ENCODE measurements at places on chromosomes 6 and 20.

DNA sequence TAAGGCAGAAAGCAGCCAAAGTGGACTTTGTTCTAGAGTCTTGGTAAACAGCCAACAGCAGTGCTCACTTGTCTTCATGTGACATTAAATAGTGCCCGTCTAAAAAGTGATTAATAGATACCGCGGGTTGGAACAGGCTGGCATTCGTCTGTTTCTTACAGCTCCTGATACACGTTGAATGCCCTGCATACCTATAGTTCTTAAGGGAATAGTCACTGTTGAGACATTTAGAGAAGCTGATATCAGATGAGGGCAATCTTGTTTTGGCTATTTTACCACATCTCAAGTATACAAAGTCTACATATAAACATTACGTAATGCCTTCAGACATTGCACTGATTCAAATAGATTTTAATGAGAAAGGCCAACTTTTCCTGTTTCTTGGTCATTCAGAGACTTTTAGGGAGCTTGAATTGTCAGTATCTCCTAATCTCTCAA, 374.9 kb upstream of the FLRT3 start:
- DNase-seq, result no peak

GRCh38 chr6:4403828-4404227, 268.5 kb upstream of the ECI2 start:
- no peak for DNase-seq

GRCh38 chr6:170006900-170007467, 255.6 kb downstream of the ERMARD start:
- DNase-seq, result peak; percentile 14

DNA sequence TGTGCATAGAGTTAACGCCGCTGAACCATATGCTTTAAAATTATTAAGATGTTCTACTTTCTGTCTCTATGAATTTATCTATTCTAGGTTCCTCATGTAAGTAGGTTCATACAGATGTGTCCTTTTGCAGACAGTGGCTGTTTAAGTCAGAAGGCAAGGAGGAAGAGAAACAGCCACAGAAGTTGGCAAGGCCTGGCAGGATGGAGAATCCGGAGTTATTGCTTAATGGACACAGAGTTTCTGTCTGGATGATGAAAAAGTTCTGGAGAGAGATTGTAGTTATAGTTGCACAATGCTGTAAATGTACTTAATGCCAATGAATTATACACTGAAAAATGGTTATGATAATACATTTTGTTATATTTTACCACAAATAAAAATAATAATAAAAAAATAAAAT, 283.6 kb upstream of the CNR1 start:
- no peak for DNase-seq

DNA sequence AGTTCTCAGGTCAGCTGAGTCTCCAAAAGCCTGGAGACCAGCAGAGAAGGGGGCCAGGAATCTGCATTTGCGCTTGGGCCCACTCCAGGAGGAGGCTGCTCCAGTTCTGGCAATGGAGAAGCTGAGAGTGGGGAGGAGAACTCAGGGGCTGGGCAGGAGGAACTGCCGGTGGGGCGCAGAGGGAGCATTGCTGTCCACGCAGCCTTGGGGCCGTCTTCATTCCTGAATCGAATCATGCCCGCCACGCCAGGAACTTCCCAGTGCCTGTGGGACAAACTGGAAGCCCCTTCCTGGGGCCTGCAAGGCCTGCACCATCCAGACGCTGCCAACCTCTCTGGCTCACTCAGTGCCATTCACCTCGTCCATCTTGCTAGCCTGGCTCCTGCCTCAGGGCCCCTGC, 16.9 kb downstream of the RAB44 start:
- DNase-seq, result no peak

DNA sequence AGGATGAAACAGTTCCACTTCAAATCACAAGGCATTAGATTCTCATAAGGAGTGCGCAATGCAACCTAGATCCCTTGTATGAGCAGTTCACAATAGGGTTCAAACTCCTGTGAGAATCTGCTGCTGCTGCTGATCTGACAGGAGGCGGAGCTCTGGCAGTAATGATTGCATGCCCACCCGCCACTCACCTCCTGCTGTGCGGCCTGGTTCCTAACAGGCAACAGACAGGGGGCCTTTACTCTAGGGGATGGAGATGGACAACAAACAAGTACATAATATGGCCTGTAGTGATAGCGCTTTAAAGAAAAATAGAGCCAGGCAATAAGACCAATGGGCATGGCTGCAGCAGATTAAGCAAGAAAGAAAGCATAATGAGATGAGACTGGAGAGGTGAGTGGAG, 2.7 kb upstream of the TBC1D22B start:
- DNase-seq, result no peak

GRCh38 chr20:34705397-34706301, 1.5 kb downstream of the TP53INP2 start:
- DNase-seq, result no peak

DNA sequence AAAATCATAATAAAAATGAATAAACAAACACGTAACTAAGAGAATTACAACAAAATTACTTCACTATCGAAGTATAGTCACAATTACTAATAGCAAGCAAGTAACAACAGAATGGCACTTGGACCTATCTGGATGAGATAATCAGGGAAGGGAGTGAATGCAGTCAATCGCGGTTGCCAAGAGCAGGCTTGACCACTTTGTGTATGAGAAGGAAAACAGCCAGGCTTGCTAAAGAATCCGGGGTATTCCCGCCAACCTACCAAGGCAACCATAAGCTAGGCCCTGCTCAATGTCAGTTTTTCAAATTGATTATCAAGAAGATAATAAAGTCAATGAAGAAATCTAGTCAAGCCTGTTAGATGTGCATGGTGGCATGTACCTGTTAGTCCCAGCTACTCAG, 39.7 kb downstream of the PXDC1 start:
- no peak for DNase-seq

- no peak for DNase-seq
Observed at GRCh38 chr6:88760091-88760490, 203.3 kb downstream of the RNGTT start.

DNA sequence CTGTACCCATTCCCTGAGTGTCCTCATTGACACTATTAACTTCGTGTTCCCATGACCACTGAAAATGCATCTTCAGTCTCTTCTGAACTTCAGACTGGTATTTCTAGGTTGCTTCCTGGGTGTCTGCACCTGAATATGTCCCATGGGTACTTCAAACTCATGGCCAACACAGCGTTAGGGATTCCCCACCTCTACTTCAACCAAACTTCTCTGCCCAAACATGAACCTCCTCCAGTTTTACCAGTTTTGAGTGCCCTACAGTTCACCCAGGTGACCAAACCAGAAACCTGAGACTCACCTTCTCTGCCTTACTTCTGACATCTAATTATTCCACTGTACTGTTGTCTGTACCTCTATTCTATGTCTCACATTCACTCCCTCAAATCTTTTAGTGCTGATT, 99.5 kb upstream of the SUPT3H start:
- DNase-seq, result no peak

GRCh38 chr6:145866456-145867396, 52.1 kb upstream of the FBXO30 start:
- DNase-seq, result no peak

GRCh38 chr6:105677671-105678475, 275.0 kb upstream of the PREP start:
- no peak for DNase-seq

DNA sequence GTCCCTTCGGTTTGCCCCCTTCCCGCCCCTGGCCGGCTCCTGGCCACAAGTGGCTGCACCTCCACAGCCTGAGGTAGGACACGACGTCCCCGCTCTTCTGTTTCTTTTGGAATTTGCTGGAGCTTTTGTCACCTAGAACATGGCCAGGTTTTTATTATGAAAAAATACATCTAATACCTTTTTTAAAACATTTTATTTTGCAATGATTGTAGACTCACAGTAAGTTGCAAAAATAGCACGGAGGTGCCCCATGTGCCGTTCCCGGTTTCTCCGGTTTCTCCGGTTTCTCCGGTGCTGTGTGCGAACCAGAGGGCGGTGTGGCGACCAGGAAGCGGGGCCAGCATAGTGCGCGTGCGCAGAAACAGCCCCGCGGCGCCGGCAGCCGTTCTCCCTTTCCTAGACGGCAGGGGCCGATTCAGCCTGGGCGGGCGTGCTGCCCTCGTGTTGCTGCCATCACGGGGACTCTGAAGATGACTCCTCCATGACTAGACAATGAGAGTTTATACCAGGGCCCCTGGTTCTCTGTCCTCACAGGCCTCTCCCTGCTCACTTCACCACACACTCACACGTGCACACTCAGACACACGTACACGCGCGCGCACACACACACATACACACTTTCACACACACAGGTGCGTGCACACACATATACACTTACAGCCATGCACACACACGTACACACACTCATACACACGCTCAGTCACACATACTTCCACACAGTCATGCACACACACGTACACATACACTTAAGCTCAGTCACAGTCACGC, 102.1 kb downstream of the TMEM242 start:
- DNase-seq, result peak; percentile 75

DNA sequence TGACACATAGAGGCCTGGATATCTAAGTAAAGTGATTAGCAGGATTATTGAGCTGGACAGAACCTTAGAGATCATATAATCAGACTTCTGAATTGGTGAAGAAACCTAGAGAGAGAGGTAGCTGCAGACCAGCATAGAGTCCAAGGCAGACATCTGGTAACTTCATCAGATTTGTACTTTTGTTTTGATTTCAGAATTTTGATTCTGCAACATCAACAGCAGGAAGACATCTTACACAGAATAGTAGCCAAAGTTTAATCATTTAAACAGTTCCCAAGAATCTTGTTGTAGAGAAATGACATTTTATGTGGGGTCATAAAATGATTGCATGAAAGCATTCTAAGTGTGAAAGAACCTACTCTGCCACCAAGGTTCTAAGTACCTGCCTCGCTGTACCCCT, 39.4 kb downstream of the RPRD1B start:
- no peak for DNase-seq
